ENCODE measurements at places on chromosomes 6 and 20.

DNA sequence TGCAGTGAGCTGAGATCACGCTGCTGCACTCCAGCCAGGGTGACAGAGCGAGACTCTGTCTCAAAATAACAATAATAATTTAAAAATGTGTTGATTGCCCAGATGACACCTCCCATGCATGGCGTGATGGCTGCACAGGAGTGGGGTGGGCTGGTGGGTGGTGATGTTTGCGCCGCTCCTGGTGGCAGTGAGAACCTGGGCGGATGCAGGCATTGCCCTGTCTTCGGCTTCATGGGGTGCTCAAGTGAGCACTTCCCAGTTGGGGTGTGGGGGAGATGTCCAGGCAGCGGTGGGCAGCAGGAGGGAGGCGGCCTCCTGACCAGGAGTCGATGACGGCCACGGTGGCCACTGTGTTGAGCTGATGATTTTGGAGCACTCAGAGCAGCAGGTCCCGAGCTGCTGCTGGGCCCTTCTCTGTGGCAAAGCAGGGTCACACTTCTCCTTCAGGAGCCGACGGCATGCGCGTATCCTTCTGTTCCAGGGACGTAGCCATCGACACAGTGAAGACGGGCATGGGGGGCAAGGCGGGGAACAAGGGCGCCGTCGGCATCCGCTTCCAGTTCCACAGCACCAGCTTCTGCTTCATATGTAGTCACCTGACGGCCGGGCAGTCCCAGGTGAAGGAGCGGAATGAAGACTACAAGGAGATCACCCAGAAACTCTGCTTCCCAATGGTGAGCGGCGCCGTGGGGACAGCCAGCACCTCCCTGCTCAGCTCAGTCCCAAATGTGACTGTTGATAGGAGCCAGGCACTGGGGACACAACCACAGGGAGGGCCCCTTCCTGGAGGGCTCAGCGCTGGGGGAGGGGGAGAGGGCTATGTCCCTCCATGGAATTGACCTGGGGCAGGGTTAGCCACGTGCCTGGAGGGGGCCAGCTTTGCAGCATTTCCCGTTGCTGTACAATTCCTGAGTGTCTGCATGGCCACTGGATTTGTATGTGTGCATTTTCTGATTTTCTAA is 89.7 kb downstream of the SYNJ2 start:
- DNase-seq, result no peak

DNA sequence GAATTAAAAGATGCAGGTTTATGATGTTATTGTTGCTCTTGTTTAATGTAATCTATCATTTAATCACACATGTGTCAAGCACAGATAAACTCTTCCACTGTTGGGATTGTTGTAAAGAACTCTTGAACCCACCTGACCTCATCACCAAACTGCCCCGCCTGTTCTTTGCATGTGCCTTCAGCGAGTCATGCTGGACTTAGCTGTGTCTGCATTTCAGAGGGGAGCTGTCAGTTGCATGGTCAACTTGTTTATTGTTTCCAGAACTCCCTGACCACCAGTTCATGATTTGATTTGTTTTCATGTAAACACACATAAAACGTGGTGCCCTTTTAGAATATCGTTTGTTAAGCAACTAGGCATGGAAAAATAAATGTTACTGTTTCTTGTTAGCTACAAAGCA is 93.6 kb downstream of the KHDC1L start:
- DNase-seq, result no peak

DNA sequence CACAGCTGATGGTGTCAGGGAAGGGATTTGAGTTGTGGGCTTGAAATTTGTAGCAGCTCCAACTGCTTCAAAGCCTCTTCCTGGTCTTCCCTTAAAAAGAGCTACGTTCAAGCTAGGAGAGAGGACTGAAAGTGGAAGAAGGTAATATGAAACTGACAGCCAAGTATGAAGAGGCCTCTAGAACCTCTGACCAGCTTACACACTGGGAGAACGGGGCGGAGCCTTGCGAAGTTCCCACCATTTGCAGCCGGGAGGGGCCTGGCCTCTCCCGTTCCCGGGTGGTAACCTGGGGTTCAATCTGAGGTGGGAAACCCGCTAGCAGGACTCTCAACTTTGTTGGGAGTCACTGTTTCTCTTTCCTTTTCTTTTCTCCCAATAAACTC is 97.8 kb upstream of the PDE10A start:
- DNase-seq, result no peak

GRCh38 chr6:169654598-169655391 is 47.0 kb downstream of the WDR27 start:
- peak; percentile 90 for DNase-seq

GRCh38 chr20:3767110-3767426 is 485 bp downstream of the ADISSP start:
- DNase-seq, result no peak

DNA sequence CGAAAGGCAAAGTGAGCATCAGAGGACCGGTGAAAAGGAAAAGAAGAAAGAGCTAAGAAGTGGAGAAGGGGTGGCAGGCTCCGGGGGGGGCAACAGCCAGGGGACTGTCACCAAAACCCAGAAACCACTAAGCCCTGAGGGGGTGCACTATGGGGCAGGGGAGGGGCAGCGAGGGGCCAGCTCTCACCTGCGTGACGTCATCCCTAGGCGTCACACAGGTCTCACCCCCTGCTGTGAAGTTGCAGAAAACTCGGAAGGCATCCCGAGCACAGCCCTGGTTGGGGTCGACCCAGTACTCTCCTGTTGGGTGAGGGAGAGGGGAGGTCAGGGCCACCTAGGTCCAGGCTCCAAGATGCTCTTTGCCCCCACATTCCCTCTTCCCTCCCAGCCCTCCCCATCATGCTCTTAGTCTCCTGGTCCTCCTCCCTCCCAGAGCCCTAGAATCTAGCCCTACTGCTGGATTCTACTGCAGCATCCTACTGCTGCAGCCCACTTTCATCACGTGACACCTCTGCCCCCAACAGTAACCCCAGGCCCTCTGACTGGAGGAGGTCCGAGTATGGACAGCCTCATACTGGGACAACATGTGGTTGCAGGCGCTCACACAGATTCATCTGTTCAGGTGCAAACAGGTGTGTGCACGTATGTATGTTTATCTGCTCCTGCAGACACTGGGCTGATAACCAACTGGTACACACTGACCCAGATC is 27.4 kb downstream of the COL11A2 start:
- DNase-seq, result no peak

DNA sequence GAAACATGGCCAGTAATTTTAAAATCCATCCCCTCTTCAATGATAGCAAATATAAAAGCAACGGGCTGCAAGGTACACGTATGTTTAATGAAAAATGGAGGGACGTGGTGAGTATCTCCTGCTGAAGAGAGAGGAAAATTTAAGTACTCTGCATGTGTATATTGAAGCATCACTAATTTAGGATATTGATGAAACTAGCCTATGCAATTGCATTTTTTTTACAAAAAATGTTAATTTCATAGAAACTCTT is 362 bp upstream of the TMX4 start:
- DNase-seq, result no peak

GRCh38 chr6:36874443-36875249 is at the start of gene PPIL1:
Gene PPIL1, minus strand, starts transcription at chr6:36874803. Its CDS starts 31 bp downstream, at chr6:36874772.
- peak; percentile 94 for DNase-seq

DNA sequence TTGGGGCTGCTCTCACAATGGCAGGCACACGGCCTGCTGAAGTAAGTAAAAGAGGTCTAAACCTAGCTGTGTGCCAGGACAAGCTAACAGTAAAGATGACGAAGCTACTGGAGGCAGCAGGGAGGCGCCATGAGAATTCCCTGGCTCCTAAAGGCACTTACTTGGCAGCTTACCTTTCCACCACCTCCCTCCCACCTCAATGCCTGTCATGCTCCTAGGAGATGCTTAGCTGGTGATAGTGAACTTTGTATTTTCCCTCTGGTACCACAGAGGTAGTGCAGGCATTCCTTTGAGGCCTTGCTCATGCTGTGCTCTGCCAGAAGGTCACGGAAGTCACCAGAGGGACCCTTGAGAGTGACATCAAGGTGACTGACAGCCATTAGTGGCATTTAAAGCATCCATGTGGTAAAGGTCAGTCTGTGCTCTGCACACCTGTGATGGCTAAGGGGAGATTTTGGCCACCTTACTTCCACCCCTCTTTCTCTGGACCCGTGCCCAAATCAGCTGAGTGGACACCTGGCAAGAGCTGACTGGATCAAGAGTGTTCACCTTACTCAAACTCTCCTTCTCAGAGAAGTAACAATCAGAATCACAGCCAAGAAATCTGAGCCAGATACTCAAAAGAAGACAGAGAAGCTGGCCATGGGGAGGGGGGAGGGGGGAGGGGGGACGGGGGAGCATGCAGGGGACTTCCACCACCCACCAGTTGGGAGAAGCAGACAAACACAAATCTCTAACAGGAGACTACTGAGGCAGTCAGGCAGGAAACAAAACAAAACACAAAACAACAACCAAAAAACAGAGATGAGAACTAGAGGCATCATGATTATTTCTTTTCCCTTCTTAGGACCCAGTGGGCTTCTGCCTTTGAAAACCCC is 2.9 kb downstream of the FKBP1A start:
- DNase-seq, result no peak

DNA sequence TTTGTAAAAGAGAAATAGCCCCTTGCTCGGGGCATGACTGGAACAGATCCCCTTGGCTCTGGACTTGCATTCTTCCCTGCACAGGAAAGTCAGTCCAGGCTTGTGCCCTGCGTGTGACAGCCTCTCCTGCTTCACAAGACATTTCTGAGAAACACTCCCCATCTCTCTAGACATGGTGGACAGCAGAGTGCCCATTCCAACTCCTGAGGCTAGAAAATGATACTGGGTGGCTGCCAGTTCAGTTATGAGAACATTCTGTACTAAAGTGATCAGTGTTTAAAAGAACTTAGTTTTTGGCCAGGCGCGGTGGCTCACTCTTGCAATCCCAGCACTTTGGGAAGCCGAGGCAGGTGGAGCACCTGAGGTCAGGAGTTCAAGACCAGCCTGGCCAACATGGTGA is 41.3 kb downstream of the TGM3 start:
- DNase-seq, result no peak

- DNase-seq, result no peak
Measured at GRCh38 chr20:6038256-6038655, 15.6 kb downstream of the LRRN4 start.

DNA sequence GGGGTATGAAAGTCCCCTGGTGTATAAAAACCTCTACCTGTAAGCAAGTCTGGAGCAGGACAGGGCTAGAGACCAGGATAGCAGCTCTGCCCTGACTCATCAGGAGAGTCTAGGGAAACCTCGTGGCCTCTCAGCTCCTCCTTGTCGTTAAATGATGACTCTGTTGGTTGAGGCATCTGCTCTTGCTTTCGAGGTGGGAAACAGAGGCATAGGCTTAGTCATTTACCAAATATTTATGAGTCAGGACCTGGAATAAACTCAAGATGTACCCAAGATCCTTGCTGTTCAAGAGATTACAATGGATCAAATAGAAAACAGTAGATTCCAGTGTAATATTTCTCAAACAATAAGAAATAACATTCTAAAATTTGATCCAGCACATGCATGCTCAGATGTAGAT is 5.5 kb downstream of the MANBAL start:
- peak; percentile 96 for DNase-seq

- DNase-seq, result no peak
Measured at GRCh38 chr6:129667621-129668020, 42.4 kb downstream of the ARHGAP18 start.

GRCh38 chr6:146673069-146673468 is 74.3 kb downstream of the ADGB start:
- DNase-seq, result no peak

DNA sequence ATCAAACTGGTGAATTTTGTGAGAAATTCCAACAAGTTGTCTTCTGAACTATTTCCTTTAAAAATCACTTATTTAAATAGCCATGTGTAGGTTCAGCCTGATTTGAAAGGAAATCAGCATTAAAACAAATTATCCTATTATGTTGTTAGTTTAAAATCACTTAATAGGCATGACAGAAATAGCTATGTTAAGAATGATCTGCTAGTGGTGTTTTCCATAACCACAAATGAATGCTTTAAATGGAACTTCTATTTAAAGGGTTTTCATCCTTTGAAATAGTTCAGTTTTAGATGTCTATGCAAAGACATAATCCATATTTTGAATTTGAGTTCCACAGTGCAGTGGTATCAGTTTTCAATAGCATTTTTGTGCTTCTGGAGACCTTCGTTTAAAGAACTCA is 120.1 kb downstream of the PLEKHG1 start:
- DNase-seq, result no peak

DNA sequence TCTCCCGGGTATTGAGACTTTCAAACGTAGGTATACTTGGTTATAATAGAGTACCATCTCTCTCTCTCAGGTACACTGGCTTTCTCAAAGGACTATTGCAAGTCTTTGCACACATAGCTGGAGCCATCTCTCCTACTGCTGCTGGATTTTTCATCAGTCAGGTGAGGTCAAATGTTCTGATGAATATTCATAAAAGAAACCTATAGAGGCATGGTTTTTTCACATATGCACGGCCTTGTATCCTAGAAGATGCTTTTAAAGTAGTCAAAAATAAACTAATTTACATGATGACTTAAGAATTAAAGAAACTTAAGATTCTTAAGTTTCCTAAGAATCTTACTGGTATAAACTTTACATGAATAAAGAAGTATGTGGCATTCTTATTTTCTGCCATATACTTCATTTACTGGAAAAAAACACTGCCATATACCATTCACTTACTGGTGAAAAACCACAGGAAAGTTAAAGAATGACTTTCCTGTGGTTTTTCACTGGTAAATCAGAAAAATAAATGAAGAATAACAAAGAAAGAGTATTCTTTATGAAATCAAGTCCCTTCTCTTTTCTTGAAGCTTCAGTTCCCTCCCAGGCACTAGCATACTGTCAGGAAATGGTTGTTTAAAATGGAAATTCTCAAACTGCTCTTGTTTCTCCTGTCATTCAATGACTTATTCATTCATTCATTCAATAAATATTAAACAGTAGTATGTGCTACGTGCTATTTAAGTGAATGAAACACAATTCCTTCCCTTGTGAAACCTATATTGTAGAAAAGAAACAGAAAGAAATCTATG is 23.5 kb downstream of the SLC17A4 start:
- no peak for DNase-seq

DNA sequence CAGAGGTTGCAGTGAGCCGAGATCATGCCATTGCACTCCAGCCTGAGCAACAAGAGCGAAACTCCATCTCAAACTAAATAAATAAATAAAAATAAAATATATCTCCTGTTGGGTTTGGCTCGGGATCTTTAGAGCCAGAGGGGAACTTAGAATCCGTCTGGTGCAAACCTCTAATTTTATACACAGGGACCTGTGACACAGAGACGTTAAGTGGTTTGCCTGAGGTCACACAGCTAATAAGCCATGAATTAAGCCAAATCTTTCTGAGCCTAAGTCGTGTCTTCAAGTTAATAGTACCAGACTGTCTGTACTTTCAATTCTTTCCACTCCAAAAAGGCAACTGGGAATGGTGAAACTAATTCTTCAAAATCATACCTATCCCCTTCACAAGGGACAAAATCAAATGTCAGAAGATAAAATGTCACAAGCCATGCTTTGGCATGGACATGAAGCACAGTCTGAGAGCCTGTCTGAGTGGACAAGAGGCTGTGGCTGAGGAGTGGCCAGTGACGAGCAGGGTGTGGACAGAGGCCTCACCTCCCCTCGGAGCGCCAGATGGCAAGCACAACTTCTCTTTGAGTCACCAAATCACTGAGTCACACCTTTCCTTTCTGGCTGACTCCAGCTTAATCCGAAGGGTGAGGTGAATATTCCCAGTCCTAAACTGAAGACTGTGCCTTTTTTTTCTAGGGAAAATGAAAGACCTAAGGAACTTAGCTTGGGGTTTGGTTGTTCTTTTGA is 177.4 kb downstream of the TFAP2A start:
- DNase-seq, result peak; percentile 77

All from urothelium cell line (cell line).